Testis (tissue), 5 donors: ENCODE measurements at places on chromosomes 13 and 19. TPM values are rescaled to one million over a fixed set of nuclear protein-coding genes. Genes with fewer than 3 reads are reported as not detected.
A peak's percentile ranks its signal among the peaks of the same experiment; 100 is the strongest.

CRB3 gene
- 2.3 TPM for polyA plus RNA-seq

SIGLEC11 gene
- 5.8 TPM for polyA plus RNA-seq

MEX3D gene
- 45.6 TPM for polyA plus RNA-seq

IL12RB1 gene
- polyA plus RNA-seq: 1.8 TPM

LILRA6 gene
- 2.7 TPM for polyA plus RNA-seq

EFNA2 gene
- 0.61 TPM for polyA plus RNA-seq

ZNF665 gene
- 4.2 TPM for polyA plus RNA-seq

- H3K4me3 ChIP-seq: no peak overlapping the region
- DNase-seq: no peak
- H3K27ac ChIP-seq: no peak overlapping the region
- no peaks in the 10 kb centered on the region for H3K36me3 ChIP-seq
- no peaks in the 10 kb centered on the region for H3K27me3 ChIP-seq
These were observed 21.5 kb downstream of the CRTC1 start for GRCh38 chr19:18704971-18705370.

- no peak overlapping the region for H3K27ac ChIP-seq
- peaks cover 18% of the 10 kb centered on the region for H3K4me1 ChIP-seq
- no peaks in the 10 kb centered on the region for H3K27me3 ChIP-seq
- H3K4me3 ChIP-seq: no peak overlapping the region
- no peaks in the 10 kb centered on the region for H3K36me3 ChIP-seq
- no peak for DNase-seq
These were observed 16.3 kb downstream of the PIAS4 start for GRCh38 chr19:4023600-4024398.

DNA sequence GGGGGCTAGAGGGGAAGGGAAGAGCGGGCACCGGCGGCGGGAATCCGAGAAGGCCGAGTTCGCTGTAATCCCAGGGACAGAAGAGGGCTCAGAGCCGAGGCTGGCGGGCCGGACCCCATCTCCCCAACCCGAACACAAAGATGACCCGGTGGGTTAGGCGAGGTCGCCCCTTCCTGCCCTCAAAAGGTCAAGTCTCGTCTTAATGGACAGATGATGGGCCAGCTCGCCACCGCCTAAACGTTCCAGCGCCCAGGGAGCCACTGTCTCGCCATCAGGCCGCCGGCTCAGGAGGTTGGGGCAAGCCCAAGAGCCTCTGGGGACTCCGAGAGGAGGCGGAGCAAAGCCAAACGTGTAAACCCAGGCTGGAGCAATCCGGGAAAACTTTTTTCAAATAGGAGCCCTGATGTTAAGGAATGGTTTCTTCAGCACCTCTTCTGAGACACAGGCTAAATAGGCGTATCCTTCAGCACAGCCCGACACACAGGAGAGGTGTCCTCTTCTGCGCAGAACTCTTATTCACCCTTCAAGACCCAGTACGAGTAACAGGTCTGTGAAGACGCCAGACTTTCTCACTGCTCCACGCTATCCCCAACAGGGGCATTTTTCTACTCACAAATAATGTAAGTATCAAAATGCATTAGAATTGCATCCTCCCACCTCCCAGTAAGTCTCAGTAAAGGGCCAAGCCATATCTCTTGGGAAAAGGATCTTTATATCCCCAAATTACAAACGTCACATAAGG is 6.3 kb upstream of the POU4F1 start:
- H3K36me3 ChIP-seq: no peaks in the 10 kb centered on the region
- no peaks in the 10 kb centered on the region for H3K4me1 ChIP-seq
- H3K27me3 ChIP-seq: no peaks in the 10 kb centered on the region
- no peak for DNase-seq

GRCh38 chr13:108964606-108965005 is 335.2 kb downstream of the MYO16 start:
- no peaks in the 10 kb centered on the region for H3K4me1 ChIP-seq
- DNase-seq: no peak
- no peaks in the 10 kb centered on the region for H3K36me3 ChIP-seq
- no peak overlapping the region for H3K27ac ChIP-seq
- no peak overlapping the region for H3K4me3 ChIP-seq
- H3K27me3 ChIP-seq: no peaks in the 10 kb centered on the region

DNA sequence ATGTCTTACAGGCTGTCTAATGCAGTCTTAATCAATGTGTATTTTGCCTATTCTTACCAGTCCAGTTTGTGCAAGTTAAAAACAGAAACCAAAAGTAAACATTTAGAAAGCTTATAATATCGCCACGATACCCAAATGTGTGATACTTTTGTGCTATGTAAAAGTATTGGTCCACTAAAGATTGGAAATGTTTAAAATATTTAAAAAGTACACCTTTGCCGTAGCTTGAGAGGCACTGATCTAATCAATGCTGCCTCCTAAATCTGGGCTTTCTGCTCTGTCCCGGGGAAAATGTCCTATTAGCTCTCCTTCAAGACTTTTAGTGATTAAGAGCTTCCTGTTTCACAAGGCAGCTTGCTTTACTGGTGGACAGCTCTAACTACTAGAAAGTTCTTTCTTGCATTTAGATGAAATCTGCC is 64.7 kb downstream of the DNAJC15 start:
- peaks cover 14% of the 10 kb centered on the region for H3K4me1 ChIP-seq
- H3K36me3 ChIP-seq: no peaks in the 10 kb centered on the region
- peak overlapping the region; percentile 18 for H3K27ac ChIP-seq
- peak overlapping the region; percentile 34 for H3K4me3 ChIP-seq
- no peaks in the 10 kb centered on the region for H3K27me3 ChIP-seq

DNA sequence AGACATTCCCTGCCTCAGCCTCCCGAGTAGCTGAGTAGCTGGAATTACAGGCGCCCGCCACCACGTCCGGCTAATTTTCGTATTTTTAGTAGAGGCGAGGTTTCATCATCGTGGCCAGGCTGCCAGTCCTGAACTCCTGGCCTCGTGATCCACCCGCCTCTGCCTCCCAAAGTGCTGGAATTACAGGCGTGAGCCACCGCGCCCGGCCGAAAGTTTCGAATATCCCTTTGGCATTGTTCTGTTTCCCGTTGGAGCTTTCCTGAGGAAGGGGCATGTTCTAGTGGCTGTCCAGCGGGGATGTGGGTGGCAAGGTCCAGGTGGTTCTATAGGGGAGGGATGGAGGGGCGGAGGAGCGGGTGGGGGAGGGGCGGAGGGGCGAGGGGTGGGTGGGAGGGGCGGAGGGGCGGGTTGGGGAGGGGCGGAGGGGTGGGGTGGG is 2.1 kb upstream of the BSG start:
- H3K4me1 ChIP-seq: peaks cover 29% of the 10 kb centered on the region
- DNase-seq: no peak
- no peaks in the 10 kb centered on the region for H3K27me3 ChIP-seq
- no peaks in the 10 kb centered on the region for H3K36me3 ChIP-seq
- no peak overlapping the region for H3K4me3 ChIP-seq
- no peak overlapping the region for H3K27ac ChIP-seq

- H3K36me3 ChIP-seq: no peaks in the 10 kb centered on the region
- no peaks in the 10 kb centered on the region for H3K27me3 ChIP-seq
- no peak overlapping the region for H3K27ac ChIP-seq
- no peak overlapping the region for H3K4me3 ChIP-seq
- no peaks in the 10 kb centered on the region for H3K4me1 ChIP-seq
These were observed 6.6 kb upstream of the S1PR2 start for GRCh38 chr19:10237702-10238101.

DNA sequence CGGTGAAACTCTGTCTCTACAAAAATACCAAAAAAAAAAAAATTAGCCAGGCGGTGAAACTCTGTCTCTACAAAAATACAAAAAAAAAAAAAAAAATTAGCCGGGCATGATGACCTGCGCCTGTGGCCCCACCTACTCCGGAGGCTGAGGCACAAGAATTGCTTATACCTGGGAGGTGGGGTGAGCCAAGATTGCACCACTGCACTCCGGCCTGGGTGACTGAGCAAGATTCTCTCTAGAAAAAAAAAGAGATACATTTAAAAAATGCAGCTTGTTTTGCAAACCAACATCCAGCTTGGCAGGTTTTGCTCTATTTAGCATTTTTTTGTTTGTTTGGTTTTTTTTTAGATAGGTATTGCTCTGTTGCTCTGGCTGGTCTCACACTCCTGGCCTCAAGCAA is 6.7 kb upstream of the PGPEP1 start:
- no peak overlapping the region for H3K27ac ChIP-seq
- no peak for DNase-seq

- no peaks in the 10 kb centered on the region for H3K27me3 ChIP-seq
- H3K4me3 ChIP-seq: no peak overlapping the region
- H3K4me1 ChIP-seq: no peaks in the 10 kb centered on the region
- no peaks in the 10 kb centered on the region for H3K36me3 ChIP-seq
- no peak for DNase-seq
- no peak overlapping the region for H3K27ac ChIP-seq
These were observed 124.0 kb downstream of the ITGBL1 start for GRCh38 chr13:101576455-101576854.

- no peak overlapping the region for H3K27ac ChIP-seq
- H3K4me1 ChIP-seq: no peaks in the 10 kb centered on the region
- no peak for DNase-seq
- no peak overlapping the region for H3K4me3 ChIP-seq
- H3K27me3 ChIP-seq: no peaks in the 10 kb centered on the region
These were observed 148.9 kb downstream of the ZNF737 start for GRCh38 chr19:20416661-20417060.

DNA sequence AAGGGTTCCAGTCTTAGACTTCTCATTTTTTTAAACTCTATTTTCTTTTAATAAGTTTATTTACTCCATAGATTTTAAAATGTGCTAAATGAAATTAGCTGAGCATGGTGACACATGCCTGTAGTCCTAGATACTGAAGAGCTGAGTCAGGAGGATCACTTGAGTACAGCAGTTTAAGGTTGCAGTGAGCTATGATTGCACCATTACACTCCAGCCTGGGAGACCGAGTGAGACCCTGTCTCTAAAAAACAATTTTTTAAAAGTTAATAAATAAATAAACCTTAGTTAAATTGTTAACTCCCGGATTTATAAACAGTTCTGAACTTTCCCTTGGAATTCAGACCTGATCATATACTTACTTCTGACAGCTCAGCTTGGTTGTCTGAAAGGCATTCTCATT is 32.5 kb downstream of the PCDH20 start:
- H3K27ac ChIP-seq: no peak overlapping the region
- no peaks in the 10 kb centered on the region for H3K27me3 ChIP-seq
- no peak overlapping the region for H3K4me3 ChIP-seq
- DNase-seq: no peak
- H3K36me3 ChIP-seq: no peaks in the 10 kb centered on the region

- no peak overlapping the region for H3K27ac ChIP-seq
- no peak for DNase-seq
- no peaks in the 10 kb centered on the region for H3K4me1 ChIP-seq
- no peak overlapping the region for H3K4me3 ChIP-seq
- H3K36me3 ChIP-seq: no peaks in the 10 kb centered on the region
- no peaks in the 10 kb centered on the region for H3K27me3 ChIP-seq
These were observed 82.4 kb downstream of the KCTD12 start for GRCh38 chr13:76803831-76804230.

DNA sequence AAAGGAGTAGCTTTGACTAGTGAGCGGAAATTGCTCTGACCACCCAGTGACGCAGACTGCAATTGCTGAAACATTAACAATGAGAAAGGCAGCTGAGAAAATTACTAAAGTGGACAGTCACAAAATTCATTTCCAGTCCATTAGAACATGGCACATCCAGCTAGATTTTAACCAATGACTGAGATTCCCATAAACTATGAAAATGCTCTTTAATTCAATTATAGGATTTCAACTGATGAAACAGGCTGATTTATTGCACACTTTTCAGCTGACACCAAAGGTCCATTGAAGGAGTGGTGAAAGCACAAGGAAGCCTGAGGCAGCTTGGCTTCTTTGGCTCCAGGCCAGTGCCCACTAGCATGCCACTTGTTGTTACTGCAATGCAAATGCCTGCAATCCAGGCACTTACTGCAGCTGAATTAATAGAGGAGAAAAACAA is 933.4 kb downstream of the SLITRK6 start:
- no peaks in the 10 kb centered on the region for H3K27me3 ChIP-seq
- no peak for DNase-seq
- H3K4me1 ChIP-seq: no peaks in the 10 kb centered on the region
- no peak overlapping the region for H3K4me3 ChIP-seq
- H3K36me3 ChIP-seq: no peaks in the 10 kb centered on the region
- H3K27ac ChIP-seq: no peak overlapping the region

- H3K4me3 ChIP-seq: no peak overlapping the region
- H3K27ac ChIP-seq: no peak overlapping the region
- no peaks in the 10 kb centered on the region for H3K27me3 ChIP-seq
- DNase-seq: no peak
- H3K36me3 ChIP-seq: no peaks in the 10 kb centered on the region
- no peaks in the 10 kb centered on the region for H3K4me1 ChIP-seq
These were observed 21.5 kb upstream of the GSX1 start for GRCh38 chr13:27770809-27771208.

DNA sequence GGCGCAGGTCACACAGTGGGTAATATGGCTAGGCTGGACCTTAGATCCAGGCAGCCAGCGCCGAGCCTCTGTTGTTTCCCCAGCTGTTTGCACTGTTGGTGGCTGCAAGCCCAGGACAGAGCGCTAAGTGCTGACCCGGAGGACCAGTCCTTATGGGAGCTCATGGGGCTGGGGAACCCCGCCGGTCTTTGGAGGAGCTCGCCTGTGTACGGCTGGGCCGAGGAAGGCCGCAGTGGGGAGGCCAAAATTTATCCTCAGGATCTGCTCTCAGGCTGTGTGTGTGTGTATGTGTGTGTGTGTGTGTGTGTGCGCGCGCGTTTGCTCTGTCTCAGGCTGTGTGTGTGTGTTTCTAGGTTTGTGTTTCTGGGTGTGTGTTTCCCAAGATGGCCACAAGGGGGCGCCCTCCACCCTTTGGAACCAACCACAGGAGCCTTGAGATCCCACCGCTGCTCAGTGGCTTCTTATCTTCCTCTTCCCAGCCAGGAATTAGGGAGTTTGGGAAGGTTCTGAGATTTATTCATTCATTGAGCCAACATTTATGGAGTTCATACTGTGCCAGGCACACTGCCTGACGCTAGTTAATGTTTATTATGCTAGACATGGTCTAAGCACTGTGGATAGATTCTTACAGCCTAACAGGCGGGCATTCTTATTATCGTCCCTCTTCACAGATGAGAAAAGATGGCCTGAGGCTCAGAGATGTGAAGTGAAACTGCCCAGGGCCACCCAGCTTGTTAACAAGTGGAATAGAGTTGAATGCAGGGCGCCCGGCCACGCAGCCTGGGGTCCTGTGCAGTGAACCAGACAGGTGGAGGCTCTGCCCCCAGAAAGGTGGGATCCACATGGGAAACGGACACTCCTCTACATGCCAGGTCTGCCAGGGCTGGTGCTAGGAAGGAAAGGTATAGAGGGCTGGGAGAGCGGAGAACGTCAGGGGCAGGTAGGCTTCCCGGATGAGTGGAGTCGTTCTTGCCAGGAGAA is 13.0 kb downstream of the PGLYRP1 start:
- H3K4me1 ChIP-seq: no peaks in the 10 kb centered on the region
- H3K36me3 ChIP-seq: no peaks in the 10 kb centered on the region
- H3K27me3 ChIP-seq: no peaks in the 10 kb centered on the region
- no peak overlapping the region for H3K27ac ChIP-seq
- peak; percentile 83 for DNase-seq
